Activated T-cell treated with anti-CD3 and anti-CD28 coated beads for 4 hours (primary cell): ENCODE measurements at places on chromosomes 13 and 19.

DNA sequence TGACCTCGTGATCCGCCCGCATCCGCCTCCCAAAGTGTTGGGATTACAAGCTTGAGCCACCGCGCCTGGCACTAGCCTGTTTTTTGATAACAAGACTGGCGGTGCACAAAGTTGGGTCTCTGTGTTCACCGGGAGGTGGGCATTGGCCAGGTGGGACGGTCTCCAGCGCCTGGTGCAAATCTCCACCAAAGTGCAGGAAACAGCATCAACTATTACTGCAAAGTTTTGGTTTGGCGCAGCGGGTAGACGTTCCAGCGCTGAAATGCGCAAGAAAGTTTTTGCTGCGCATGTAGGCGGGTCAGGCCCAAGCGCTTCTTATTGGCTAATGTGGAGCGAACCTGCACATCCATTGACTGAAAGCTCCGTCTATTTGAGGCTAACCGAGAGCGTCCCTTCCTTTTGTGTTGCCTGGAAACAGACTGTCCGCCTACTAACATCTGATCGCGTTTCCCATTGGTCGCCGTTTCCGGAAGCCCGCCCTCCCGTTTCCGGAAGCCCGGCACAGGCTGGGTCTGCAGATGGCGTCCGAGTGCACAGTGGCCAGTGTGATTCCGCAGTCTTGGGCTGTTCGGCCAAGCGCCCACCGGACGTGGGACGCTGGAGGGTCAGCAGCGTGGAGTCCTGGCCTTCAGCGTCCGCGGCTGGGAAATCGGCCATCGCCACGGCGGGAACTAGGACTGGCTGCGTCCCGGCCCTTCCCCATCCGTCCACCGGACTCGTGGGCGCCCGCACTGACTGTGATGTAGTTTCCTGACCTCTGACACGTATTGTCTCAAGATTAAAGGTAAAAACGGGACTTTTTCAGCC is 53.3 kb upstream of the ZNF527 start:
- DNase-seq, result peak; percentile 88

GRCh38 chr19:10797078-10797477 is 38.9 kb downstream of the TMED1 start:
- peak; percentile 13 for DNase-seq

- no peak for DNase-seq
These were observed 4.5 kb downstream of the ABHD17A start for GRCh38 chr19:1880611-1881392.

DNA sequence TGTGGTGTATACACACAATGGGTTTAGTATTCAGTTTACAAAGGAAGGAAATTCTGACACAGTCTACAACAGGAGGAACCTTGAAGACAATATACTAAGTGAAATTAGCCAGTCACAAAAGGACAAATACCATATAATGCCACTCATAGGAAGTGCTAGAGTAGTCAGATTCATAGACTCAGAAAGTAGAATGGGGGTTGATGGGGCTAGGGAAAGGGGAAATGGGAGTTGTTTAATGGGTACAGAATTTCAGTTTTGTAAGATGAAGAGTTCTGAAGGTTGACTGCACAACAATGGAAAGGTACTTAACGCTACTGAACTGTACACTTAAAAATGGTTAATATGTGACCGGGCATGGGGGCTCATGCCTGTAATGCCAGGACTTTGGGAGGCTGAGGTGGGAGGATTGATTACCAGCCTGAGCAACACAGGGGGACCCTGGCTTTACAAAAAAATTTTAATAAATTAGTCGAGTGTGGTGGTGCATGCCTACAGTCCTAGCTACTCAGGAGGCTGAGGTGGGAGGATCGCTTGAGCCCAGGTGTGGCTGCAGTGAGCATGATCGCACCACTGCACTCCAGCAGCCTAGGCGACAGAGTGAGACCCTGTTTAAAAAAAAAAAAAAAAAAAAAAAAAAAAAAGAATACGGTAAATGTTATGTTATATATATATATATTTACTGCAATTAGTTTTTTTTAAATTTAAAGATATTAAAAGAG is 45.0 kb downstream of the SLC15A1 start:
- DNase-seq, result no peak

DNA sequence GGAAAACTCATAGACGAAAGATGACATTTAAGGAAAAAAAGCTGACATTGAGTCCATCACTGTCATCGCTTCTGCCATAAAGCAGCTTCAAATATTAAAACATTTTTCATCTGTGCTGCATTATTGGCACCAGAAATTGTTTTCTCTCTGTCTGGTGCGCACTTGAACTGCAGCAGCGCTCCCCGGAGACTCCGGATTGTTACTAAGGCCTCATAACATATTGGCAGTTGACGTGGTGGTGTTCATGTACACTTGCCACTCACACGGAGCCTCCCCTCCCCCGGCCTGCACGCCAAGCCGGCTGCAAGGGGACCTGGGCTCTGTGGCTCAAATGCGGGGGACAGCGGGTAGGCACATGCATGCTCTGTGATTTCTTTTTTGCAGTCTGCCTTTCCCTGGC is 203.2 kb downstream of the TSHZ3 start:
- no peak for DNase-seq

- no peak for DNase-seq
These were observed 40.8 kb upstream of the RFXAP start for GRCh38 chr13:36778083-36778671.

GRCh38 chr19:31231237-31231636 is 118.0 kb downstream of the TSHZ3 start:
- no peak for DNase-seq

- no peak for DNase-seq
These were observed at the start of gene MYH14 for GRCh38 chr19:50203281-50204080. Gene MYH14, plus strand, starts transcription at chr19:50203622. Its CDS starts 6,744 bp downstream, at chr19:50210366.

- DNase-seq, result no peak
These were observed 73.3 kb downstream of the KLF2 start for GRCh38 chr19:16397791-16398529.

DNA sequence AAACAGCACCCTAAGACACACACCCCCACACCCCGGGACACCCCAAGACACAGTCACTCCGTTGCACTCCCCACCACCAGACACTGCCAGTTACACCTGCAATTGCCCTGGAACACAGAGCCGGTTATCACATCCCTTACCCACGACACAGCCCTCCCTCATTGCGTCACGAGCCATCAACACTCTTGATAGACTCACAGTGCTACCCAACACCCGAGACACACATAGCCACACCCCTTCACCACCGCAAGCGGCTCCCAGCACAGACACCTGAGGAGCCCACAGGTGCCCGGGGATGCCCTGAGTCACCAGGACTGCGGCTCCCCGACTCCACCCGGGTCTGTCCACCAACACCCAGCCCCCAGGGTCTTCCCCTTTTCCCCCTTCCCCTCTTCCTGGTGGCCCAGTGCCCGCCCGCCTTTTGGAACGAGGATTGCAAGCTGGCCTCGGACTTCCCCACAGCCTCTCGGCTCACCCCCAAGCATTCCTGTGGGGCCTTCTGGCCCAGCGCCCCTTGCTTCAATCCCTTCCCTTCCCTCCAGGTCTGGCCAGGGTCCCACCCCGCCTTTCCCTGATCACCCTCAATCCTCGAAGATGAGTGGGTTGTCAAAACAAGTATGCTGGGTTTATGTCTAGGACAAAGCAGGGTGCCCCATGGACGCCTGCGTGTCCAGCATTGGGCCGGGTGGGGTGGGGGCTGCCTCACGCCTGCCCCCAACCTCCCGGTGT is 1.7 kb upstream of the PTGER1 start:
- no peak for DNase-seq

GRCh38 chr13:26436914-26437313 is 120.6 kb upstream of the WASF3 start:
- no peak for DNase-seq

GRCh38 chr19:55273978-55274707 is 5.8 kb downstream of the HSPBP1 start:
- DNase-seq, result no peak

DNA sequence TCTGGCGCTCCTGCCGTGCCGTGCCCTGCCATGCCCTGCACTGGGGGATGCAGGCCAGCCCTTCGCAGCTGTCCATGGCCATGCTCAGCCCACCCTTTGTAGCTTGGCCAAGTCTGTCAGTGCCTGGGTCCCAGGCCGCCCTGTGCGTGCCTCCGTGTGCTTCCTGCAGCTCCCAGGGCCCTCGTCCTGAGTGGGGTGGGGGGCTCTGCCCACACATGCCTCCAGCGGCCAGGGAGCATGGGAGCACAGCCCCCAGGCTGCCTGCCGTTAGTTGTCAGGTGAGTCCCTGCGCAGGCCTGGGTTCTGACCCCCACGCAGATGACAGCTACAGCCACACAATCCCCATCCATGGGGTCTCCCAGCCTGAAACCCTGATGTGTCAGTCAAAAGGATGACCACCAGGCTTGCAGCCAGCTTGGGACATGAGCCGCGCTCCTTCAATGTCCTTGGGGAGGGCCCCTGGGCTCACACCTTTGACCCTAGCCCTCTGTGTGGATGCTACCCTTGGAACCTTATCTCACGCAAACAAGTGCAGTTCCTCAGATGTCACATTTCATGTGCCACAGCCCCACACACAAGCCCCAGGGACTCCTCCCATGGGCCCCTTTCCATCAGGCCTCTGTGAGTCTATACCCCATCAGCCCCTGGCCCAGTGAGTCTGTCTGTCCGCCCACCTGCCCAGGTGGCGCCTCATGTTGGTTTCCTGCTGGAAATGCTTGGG is 24.5 kb downstream of the TMED1 start:
- no peak for DNase-seq

- DNase-seq, result no peak
These were observed 138.7 kb downstream of the CRYL1 start for GRCh38 chr13:20387006-20387405.

DNA sequence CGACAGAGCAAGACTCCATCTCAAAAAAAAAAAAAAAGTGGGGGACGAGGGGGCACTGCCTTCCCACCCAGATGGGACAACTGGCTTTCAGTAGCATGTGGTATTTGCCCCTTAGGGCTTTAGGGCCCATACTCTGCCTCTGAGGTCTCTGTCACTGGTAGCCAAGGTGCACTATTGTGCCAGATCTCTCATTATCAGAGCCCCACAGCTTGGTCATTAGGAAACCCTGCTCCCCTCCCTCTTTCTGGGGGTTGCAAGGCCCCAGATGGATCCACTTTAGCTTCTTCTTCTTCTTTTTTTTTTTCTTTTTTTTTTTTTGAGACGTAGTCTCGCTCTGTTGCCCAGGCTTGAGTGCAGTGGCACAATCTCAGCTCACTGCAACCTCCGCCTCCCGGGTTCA is 11.2 kb upstream of the ZNF358 start:
- no peak for DNase-seq

DNA sequence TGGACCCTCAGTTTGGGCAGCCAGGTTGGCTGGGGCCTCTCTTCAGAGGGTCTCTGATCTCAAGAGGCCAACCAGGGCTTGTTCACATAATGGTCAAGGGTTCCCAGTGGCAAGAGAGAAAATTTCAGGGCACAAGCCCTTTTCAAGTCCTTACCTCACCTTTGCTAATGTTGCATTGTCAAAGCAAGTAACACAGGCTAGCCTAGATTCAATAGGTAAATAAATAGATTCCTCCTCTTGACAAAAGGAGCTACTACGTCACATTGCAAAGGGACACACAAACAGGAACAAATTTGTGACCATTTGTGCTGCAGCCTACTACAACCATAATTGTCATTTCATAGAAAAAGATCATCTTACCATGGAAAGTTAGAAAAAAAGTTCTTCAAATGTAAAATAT is 33.9 kb upstream of the FRY start:
- no peak for DNase-seq

DNA sequence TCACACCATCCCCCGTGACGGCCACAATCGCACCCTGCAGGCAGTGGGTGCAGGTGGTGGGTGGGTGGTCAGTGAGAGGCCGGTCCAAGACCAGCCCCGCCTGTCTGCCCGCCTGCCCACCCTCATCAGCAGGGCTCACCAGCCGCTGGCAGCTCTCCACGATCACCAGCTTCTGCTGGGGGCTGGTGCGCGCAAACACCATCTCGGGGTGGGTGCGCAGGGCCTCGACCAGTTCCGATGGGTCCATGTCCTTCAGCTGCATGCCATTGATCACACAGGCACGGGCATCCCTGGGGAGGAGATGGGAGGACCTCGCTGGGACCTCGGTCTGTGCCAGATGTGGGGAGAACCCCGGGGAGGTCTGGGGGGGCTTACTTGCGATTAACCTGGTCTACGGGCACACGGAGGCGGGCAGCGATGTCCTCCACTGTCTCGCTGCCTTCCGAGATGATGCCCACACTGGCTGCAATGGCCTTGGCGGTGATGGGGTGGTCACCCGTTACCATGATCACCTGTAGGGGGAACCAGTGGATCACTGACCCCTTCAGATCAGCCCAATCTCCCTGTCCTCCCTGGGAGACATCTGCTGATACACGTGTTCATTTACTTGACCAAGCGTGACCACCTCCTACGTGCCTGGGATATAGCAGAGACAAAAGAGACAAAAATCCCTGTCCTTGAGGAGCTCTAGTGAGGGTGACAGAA is 8.0 kb downstream of the ATP4A start:
- DNase-seq, result no peak

GRCh38 chr19:3193256-3194105 is 7.8 kb downstream of the NCLN start:
- DNase-seq, result no peak

GRCh38 chr19:18233224-18233825 is 7.1 kb upstream of the PDE4C start:
- DNase-seq, result no peak

DNA sequence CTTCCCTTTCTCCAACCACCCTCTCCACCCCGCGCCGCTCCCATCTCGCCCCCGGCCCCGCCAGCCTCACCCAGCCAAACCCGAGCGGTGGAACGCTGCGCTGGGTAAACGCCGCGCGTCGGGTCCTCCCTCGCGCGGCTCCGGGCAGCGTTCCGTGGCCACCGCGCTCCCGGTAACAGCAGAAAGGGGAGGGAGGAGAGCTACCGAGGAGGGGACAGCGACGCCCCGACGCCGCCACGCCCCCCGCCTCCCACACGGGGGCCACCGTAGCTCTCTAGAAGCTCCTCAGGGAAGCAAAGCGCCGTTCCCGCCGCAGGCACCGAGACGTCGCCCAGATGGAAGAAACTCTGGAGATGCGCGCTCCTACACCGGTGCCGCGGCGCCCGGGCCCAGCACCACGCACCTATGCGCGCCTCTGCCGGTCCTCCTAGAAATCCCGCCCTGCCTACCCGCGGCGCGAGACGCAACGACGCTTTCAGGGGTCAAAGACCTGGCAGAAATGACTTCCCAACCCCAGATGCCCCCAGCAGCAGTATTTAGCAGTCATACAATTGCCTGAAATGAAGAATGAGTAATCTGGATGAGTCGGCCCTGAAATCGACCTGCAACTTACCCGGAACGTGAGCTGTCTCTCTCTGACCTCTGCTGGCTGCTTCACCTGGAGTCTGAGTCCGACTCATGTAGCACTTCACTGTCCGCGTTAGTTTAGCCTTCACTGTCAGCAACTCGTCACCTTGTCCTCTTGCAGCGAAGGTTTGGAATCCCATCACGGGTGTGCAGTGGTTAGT is at the start of gene RUBCNL:
TSS of gene RUBCNL (minus strand) at position 189 of the 788 bp plus-strand sequence. CDS start 14,777 bp downstream, outside the sequence.
- DNase-seq, result no peak
